Frontal cortex (tissue), 4 donors: ENCODE measurements at places on chromosomes 5 and 9.

DNA sequence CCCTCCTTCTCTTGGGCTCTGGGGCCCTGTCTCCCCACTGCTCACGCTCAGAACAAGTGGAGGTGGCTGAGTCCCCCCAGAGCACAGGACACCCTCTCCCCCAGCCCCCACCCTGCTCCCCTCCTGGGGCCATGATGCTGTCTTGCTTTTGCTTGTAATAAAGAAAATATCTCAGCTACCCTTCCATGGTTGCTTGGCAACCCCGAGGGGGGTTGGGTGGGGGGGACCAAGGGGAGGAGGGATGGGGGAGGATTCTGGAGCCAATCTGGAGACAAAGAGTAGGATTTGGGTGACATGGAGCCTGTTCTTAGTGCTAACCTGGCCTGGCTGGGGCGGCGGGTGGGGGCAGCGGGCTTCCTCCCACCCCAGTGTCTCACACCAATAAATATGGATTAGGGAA, 16.1 kb upstream of the CERCAM start:
- DNase-seq: no peak

GRCh38 chr9:4117835-4118610, 181.8 kb downstream of the GLIS3 start:
- DNase-seq: no peak

GRCh38 chr5:78534148-78534904, 114.2 kb downstream of the LHFPL2 start:
- no peak for DNase-seq

- no peak for DNase-seq
Measured at GRCh38 chr5:126104341-126104740, 318.9 kb upstream of the GRAMD2B start.

DNA sequence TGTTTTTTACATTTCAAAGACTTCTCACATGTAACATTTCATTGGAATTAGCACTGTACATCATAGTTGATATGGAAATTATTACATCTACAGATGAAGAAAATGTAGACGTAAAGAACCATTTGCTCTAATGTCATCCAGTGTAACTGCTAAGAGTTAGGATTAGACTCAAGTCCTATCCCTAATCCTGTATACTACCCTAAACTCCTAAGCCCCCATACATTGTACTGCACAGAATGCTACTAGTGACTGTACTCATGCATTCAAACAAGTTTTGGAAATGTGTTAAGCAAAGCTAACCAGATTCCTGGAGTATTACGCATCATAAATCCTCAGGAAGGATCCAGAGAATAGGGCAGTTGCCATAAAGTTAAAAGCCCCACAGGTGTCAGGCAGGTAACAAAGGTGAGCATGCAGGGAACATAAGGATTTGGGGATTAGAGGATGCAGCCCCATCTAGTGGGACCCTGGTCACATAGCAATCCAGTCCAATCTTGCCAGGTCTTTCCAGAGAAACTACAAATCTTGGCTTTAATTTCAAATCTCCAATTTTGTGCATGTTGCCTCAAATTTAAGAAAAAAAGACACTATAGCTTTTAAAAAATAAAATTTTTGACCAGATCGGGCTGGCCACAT, 32.0 kb downstream of the HAVCR1 start:
- DNase-seq: no peak

DNA sequence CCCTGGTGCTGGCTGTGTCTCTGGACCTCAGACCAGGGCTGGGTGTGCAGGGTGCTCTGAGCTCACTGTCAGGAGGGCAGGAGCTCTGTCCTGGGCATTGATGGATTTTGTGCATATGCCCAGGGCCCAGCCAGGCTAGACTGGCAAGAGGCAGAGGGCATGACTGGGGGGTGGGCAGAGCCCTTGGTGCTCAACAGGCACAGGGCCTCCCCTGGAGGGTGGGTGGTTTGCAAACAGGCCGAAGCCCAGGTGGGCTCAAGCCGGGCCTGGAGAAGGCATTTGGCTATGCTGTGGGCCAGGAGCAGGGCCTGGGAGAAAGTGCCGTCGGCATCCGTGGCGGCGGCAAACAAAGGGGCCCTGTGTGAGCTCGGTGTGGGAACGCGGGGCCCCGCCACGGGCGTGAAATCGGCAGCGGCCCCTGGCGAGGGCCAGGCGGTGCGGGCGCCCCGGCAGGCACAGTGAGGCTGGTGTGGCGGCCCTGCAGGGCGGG, 1.9 kb upstream of the NRARP start:
- DNase-seq: no peak

DNA sequence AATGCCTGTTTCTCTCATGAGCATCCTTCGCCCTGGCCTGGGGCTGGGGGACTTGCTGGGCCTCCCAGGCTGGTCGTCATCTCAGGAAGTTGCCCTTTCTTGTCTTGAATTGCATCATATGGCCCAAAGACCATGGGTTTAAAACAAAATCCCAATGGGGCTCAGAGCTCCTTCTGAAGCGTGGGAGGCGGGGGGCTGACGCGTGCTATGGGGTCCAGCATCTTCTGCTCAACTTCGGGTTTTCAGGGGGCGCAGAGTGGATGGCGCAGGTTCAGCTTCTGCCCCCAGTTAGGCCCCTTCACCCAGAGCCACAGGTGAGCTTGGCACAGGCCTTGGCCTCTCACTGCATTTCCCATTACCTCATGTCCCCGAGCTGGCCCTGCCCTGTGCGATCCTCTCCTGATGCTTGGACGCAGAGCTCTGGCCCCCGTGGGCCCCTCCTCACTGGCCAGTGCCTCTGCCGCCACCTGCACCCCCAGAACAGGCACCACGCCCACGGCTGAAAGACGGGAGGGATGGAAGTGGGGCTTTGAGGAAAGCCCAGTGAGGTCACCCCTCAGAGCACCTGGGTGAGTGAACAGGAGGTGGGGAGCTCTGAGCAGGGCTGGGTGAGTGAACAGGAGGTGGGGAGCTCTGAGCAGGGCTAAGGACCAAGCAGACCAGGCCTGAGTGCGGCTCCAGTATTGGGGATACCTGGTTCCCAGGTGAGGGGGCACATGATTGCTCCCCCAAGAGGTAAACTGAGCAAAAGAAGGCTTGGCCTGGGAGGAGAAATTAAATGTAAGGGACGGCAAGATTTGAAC, 56.0 kb downstream of the TRIP13 start:
- no peak for DNase-seq

DNA sequence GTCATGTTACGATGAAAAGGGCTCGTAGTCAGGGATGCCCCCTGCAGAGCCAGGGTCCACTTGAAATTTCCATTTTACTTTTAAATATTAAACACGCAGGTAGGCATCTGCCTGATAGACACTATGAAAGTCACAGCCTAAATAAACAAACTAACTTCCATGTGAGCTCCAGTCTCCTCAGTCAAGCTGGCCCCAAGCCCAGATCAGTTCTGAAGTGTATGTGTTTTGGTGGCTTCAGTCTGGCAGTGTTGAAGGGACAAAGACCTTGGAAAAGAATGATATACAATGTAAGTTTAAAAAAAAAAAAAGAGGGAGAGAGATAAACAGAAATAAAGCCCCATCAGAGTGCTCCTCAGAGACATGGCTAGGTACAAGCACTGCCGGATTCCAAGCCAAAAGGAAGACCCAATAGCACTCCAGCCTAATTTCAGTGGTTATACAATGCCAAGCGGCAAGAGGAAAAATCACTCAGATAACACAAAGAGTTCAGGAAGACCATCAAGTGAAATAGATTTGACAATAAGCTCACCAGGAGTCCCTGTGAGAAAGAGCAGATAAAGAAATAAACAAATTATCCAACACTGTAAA, 181.0 kb downstream of the BNC2 start:
- DNase-seq: no peak

GRCh38 chr5:180605554-180606214, 14.4 kb upstream of the SCGB3A1 start:
- no peak for DNase-seq

DNA sequence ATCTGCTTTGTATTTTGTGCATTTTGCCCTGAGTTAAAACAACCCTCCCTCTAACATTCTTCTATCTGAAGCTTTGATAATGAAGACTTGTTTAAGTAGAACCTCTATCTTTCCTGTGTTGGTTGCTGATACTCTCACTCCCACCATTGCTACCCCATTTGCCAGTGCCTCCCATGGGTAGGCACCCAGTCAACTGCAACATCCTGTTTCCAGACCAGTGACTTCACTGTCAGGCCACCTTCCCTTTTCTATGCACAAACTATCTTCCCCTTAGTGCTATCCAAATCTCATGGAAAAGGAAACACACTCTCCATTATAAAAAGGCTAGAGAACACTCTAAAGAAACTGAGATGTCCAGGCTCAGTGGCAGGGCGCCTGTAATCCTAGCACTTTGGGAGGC, 5.6 kb upstream of the IARS1 start:
- DNase-seq: no peak

DNA sequence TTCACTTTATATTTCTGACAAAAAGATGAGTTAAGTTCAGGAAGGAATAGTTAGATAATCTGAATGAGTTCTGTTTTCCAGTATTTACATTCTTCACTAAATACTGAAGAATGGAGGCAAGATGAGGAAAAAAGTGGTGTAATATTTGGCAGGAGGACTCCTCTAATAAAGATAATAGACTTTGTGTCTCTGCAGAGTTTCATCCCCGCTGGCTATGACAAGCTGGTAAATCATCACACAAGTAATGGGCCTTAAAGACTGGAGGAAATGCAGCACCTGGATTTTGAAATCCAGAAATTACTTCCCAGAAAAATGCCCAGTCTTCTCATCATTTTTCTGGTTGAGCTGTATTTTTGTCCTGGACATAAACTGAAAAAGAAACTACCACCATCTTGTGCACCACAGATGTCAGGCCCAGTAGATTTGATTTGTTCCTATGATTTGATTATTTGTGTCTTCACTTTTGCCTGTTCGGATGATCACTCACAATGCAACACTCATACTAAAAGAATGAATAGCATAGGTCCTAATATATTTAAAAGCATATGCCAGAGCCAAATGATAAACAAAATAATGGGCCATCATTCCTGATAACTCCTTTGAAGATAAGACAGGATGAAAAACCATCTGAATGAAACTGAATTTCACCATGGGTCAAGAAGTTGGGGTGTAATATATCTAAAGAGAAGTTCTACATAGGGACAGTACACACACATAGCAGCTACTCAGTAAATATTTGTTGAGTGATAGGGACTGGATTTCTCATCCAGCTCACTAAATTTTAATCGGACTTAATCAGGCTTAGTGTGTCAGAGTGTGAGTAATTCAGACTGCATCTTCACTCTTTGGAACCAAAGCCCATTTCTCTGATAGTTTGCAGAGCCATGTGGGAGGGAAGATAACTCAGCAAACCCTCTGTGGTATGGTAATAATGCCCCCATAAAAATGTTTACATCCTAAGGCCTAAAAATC, 200.5 kb downstream of the HINT1 start:
- no peak for DNase-seq

DNA sequence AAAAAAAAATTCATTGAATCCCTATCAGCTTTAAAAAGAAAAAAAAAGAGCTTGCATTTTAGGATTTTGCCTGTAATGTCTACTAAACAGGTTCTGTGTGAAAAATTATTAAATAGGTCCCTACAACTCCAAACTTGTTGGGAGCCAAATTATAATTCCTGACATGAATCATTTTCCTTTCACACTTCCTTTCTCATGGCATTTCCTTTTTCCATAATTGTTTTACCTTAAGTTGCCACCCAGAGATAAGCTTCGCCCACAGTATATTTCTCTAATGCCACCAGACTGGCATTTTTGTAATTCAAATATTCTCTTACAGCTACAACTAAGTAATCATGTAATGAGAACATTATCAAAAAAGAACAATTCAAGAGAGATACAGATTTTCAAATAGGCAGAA, 348.8 kb downstream of the EFNA5 start:
- DNase-seq: no peak

DNA sequence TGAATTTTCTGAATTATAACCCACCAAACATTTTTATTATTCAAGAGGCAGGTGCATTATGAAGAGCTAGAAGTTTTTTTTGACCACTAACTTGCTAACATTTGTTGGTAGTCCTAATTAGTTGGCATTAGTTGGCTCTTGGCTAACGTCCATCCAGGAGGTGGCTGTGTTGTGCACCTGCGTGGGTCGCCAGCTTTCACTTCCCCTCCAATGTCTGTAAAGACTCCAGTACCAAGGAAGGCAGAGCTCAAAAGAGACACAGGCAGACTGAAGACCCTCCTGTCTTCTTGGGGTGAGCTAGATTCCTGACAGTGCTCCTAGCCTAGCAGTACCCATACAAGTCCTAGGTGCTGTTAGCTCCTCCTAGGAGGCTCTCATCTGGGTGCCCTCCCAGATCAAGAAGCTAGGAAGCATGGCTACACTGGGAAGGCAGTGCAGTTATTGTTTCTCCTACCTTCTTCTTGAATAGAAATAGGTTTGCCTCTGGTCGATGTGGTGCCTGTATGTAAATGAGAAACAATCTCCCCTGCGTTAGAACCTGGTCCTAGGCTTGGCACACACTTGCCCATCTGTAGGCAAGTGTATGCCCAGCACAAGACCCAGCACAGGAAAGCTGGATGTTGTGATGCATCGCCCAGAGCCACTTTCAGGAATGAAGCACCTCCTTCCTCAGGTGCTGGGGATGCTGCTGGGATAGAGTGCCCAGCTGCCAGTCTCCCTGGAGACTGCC, 190.9 kb downstream of the ICE1 start:
- no peak for DNase-seq

GRCh38 chr5:14284392-14285148, 141.4 kb downstream of the TRIO start:
- no peak for DNase-seq

GRCh38 chr5:91478096-91478495, 95.0 kb upstream of the ARRDC3 start:
- no peak for DNase-seq

GRCh38 chr9:36249189-36249588, 9.1 kb downstream of the GNE start:
- DNase-seq: no peak

DNA sequence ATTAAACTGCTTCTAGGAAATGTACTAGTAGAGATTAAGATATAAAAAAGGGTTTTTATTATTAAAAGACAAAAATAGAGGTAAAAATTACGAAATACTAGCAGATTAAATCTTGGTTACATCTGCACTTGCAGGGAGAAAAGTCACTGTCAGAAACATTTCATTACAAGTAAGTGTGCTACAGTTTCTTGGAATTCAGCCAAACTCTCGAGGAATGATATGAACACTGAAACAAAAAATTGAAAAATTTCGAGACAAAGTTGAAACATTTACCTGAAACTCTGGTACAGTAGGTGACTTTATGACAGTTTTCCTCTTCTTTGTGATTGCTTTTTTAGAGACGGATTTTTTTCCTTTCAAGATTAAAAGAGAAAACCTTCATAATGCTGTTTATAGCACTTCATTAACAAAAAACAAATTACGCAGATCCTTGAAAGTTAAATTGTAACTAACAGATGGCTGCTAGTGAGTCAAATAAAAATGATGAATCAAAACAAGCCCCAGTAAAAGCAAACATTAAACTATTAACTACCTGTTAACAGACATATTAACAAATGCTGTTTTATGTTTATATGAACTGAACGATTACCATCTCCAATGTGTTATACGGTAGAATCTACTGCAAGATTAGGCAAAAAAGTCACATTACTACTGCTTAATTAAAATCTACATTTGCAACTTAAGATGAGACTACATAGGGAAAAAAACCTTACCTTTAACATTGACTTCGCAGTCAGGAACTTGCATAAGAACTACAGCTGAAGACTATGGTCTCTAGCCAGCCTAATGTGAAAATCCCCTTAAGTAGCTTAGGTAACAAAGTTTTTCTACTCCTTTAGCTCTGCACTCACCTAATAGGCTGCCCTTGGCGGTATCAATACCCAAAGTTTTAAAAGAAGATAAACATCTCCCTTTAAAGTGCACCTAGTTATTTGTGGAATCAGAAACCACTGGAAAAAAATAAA, 61.4 kb downstream of the RANBP6 start:
- DNase-seq: no peak
